T-helper 2 cell (primary cell): ENCODE measurements at places on chromosomes 6 and 20.

DNA sequence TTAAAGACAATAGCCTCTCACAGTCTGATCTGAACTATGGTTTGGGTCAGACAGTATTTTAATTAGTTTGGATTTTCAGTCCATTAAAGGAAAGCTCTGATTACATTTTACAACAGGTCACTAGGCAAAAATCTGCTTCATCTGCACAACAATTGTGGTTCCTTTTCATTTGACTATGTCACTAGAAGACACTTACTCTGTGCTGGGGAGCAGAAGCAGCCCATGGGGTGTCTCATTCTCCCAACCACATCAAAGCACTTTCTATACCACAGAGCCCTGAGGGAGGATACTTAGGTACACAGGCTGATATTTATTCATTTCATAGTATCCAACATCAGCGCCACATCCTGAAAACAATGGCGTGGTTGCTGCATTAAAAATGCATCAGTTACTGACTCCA is 36.6 kb upstream of the HDAC2 start:
- DNase-seq = peak; percentile 94

DNA sequence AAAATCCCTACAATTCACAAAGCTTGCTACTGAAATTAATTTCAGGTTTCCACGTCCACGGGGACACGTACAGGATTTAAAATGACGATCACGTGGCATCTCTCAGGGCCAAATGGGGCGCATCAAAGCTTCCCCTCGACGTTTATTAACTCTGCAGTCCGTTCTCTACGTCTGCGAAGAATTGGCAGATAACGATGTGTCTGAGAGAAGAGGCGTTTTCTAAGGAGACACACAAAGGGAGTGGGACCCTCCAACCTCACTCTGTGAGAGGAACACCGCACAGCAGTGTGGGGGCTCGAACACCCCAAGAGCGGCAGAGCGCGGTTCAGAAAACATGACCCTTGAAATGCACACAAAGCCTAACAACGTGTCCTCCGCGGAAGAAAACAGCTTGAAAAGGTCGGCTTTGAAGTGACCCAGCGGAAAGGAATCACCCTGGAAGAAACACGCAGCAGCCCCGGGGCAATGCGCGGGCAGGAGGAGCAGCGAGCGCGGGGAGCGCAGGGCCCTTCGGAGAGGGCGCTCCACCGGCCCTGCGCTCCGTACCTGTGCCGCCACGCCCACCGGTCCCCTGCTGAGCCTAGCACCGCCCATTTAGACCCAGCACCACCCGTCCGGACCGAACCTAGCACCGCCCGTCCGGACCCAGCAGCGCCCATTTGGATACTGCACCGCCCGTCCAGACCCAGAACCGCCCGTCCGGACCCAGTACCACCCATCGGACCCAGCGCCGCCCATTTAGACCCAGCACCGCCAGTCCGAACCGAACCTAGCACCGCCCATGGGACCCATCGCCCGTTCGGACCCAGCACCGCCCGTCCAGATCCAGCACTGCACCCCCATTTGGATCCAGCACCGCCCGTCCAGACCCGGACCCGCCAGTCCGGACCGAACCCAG is 1.1 kb upstream of the AFDN start:
- DNase-seq = no peak

DNA sequence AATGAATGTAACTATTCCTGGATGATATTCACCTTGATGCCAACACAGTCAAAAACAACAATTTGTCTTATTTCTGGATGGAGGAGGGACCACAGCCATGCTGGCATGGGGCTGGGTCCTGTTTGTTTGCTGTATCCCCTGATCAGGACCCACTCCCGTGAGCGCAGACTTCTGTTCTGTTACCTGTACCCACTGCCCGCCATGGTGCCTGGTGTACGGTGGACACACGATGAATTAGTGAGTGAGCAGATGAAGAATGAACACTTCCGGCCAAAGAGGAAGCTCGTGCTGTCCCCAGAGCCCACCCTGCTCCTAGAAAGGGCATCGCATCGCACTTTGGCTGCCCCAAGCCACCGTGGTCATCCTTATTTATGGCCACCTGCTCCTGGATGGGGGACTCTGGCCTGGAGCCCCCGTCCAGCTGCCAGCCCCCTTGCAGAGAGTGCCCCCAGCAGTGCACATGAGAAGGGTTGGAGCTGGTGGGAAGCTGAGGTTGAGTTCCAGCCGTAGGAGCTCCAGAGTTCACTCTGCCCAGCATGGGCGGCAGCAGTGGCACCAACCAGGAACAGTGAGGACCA is 100.9 kb downstream of the BMP7 start:
- no peak for DNase-seq

- DNase-seq = no peak
These were observed 11.5 kb downstream of the IL22RA2 start for GRCh38 chr6:137161949-137162348.

DNA sequence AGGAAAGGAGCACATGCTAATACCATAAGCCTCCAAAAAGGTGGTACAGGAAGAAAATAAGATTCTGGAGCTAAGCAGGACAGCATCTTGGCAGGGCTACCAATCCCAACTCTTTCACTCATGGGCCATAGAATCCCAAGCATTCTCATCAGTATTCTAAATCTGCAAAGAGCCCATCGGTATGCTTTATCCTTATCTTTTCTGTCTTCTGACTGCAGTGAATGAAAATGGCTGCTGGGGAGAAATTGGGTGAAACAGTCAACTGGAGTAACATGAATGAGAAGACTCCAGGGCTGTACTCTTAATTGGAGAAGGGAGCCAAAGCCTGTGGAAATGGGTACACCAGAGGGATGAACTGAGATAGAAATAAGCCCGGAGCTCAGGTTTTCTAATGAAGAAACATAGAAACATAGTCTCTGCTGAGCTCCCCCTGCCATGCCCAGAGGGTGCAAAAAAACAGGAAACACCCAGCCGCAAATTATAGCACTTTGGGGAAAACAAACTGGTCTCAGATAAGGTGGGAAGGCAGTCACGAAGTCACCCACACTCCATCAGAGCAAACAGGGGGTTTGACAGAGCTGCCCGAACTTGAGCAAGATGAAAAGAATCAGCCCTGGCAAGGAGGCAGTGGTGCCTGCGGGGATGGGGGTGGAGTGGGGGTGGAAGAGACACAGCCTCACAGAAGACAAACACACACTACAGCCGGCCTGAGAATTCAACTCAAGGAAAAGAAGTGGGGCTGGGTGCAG is 35.4 kb upstream of the E2F3 start:
- DNase-seq = peak; percentile 58

DNA sequence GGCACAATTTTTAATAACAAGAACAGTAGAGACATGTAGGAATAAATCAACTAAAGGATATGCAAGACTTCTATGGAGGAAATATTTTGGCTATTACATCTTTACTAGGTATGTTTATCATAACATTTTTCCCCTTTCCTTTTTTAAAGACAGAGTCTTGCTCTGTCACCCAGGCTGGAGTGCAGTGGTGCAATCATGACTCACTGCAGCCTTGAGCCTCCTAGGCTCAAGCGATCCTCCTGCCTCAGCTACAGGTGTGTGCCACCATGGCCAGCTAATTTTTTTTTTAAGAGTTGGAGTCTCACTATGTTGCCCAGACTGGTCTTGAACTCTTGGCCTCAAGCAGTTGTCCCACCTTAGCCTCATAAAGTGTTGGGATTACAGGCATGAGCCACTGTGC is 37.0 kb downstream of the AKAP7 start:
- DNase-seq = no peak

DNA sequence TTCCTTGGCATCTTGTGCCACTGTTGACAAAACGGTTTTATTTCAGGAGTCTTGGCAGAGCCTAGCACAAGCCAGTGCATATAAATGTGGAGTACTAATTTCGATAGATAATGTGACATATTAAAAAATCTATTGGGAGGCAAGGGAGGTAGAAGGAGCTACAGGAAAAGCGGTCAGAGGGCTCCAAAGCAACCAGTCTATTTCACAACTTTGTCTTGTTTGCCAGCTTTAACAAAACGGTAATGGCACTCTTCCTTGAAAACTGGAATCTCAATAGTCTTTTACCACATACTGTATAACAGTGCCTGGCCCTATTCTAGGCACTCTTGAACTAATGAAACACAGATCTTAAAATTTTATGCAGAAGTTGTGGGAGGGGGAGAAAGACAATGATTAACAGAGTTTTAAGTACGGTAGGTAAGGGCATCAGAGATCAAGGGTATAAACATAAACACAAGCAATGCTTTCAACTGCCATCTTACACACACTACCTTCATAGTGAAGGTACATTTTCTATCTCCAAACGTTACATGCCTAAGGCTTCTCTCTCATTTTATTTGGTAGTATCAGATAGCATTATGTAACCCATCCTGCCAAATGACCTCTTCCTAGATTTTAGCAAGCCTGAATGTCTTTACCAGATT is 33.5 kb upstream of the SYNCRIP start:
- no peak for DNase-seq

DNA sequence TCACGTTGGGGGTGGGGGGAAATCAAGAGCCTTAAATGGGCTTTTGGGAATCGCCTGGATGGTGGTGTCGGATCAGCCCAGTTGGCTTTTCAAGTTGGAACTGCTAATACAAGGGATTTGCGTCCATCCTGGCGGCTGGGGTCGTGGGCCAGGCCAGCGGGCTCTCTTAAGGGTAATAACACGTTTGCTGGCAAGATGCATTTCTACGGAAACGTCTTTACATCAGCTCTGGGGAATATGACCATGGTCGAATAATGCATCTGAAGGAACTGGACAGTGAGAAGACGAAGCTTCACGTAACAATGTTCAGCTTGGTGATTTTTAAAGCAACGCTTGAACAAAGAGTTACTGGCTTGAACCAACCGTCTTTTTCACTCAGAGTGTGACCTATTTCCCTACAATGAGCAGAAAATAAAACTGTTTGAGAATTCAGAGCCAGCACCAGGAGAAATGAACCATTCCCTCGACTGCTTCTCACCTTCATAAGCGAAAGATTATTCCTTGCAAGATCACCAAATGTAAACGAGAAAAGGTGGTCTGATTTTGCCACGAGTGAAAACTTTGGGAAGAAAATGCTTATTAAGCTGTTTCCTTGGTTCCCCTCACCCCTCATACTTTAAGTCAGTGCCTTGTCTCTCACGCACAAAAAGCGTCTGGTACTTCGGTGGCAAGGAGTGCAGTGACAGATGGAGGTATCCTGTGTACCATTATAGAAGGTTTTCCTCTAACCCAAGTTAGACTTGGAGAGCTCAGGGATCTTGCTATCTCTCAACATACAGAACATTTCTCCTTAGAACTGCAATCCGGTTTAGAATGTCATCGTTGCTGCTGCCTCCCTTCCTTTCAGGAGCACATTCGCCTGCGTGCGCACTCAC is 1.4 kb upstream of the MARCKS start:
- no peak for DNase-seq
